ENCODE measurements at places on chromosomes 1 and 21.

- no peak for DNase-seq
These were observed 584.8 kb downstream of the PLA2G4A start for GRCh38 chr1:187413405-187414169.

- no peak for DNase-seq
These were observed 11.1 kb downstream of the ADGRB2 start for GRCh38 chr1:31752952-31753475.

GRCh38 chr1:153533689-153534201 is 2.0 kb downstream of the S100A6 start:
- DNase-seq: peak; percentile 47

DNA sequence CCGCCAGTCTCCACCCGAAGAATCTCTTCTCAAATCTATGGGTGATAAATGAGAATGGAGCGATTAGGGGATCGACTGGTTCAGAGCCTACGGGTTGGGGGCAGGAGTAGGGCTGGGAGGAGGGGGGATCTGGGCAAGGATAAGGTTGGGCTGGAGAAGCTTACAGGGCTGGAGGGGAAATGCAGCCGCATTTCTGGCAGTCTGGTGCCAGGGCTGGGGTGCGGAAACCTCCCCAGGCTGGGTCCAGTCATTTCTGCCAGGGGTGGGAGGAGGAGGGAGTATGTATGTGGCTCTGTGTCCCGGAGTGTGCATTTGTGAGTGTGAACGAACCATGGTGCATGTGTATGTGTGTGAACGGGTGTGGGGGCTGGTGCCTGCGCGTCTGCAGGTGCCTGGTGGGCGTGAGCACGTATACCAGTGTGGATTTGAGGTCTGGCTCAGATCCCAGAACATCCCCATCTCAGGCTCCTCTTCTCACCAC is 10.2 kb downstream of the C1orf216 start:
- DNase-seq: no peak

DNA sequence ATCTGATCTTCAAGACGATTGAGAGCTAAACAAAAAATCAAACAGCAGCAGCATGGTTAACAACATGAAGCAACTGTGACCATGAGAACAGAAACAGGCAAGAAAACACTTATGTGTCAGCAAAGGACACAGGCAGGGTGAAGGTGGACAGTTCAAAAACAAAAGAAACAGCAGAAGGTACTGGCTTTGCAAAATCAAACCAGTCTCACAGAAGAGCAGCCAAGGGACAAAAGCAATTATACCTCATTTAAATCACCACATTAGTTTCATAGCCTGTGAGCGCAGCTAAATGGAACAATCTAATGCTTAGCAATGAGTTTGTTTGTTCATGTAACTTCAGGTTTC is 59.1 kb downstream of the CAPN2 start:
- DNase-seq: no peak

DNA sequence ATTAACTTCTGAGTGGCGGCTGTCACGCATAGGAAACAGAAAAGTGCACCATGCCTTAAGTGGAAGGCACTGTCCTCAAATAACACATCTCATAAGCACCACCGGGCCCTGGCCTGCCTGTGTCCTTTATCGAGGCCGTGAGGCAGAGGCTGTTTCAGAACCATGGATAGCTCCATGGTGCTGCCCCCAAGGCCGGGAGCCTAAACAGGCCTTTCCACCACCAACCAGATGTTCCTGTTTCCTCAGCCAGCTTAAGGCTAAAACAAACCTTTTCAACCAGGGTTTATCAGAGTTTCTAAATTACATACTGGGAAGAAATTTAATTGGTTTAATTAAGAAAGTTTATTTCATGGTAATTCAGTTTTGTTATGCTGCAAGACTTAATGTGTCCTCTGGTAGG is 114.4 kb downstream of the DMRTA2 start:
- DNase-seq: no peak

DNA sequence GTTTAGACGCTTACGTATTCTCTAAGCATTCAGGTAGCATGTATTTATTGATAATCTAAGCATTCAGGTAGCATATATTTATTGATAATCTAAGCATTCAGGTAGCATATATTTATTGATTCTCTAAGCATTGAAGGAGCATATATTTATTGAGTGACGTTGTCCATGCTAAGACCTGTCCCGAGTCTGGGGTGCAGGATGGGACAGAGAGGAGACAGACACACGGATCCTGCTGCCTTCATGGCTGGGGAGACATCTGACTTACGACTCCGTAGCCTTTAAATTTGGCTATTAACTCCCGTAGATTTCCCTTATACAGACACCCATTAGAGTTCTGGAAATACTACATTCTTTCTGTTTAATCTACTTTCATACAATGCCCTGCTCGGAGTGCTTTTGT is 982 bp downstream of the SCCPDH start:
- DNase-seq: no peak

GRCh38 chr1:45326627-45327623 is at the start of gene HPDL:
HPDL (plus strand) TSS chr1:45326895; CDS start chr1:45327149, 254 bp downstream.
- no peak for DNase-seq

GRCh38 chr1:156123356-156124196 is 9.1 kb downstream of the LMNA start:
- DNase-seq: no peak

DNA sequence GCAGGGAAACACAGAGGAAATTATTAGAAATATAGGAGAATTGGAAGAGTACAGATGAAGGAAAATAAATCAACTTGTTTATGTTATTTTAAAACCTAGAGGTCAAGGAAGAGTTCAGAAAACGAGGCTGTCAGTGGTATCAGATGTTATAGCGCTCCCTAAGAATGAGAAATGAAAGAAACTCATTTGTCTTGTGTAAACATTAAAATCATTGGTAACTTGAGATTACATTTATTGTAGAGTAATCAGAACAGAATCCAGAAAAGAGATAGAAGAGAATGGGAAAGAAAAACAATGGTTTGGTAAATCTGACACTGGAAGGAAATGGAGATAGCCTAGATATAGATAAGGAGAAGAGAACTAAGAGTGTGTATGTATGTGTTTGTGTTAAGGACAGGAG is 106.4 kb downstream of the ATF6 start:
- no peak for DNase-seq

GRCh38 chr1:160282807-160283206 is 2.1 kb downstream of the PEX19 start:
- DNase-seq: no peak

DNA sequence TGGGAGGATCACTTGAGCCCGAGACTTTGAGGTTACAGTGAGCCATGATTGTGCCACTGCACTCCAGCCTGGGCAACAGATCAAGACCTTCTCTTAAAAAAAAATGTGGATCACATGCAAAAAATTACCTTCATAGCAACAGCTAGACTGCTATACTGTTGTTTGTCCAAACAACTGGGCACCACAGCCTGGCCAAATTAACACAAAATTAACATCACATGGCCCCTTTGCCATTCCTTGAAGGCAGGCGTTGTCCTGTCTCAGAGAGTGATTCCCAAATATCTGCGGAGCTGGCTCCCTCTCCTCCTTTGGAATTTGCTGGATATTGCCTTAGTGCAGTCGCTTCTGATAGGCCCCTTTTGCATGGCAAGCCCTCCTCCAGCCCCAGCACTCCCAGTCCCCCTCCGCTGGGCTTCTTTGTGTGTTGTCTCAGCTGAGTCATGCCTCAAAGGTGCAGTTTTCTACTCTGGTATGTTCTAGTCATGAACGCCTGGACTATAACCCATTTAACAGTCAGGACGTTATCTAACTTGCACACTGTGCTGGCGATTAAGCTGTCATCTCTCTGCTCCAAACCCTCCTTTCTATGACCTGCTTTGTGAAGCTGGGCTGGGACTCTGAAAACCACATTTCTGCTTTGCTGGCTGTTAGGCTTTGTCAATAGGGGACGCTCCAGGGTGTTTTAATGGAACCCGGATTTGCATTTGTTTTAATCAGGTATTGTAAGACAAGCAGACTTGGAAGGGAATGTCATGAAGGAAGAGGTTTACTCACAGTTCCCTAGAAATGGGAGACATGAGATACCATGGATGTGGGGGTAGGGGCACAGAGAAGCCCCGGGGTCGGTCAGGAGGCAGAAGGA is 20.1 kb upstream of the HPCAL4 start:
- DNase-seq: no peak

DNA sequence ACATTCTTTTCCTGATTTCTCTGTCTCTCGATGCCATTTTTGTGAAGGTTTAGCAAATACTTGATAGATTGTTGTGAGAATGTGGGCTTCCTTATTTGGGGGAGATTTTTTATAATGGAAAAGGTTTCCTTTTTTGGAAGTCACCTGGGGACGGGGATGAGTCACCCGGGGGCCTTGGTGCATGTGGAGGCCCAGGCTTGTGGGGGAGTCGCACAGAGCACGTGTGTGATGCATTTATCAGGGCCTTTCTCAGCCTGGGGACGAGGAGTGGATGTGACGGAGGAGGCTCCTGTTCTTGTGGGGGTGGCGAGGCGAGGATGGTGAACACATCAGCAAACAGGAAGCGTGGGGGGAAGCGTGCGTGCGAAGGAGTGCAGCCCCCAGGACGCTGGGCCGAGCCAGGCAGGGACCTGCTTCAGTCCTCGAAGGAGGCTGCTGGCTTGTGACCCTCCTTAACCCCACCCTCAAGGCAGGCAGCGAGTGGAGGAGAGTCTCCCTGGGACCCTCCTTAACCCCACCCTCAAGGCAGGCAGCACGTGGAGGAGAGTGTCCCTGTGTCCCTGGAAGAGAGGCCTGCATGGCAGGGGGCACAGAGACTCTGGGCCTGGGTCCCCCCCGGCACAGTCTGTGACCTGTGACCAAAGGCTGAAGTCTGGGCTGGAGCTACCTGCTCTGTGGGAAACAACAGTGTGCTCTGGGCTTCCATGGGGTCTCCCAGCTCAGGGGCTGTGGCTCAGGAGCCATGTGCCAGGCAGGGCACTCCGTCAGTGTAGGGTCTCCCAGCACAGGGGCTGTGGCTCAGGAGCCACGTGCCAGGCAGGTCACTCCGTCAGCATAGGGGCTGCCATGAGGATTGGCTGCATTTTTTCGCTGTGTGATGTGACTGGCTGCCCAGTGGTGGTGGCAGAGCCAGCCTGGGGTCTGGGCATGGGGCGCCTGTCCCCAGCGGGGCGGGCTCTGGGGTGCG is 57.2 kb downstream of the AGPAT3 start:
- no peak for DNase-seq

DNA sequence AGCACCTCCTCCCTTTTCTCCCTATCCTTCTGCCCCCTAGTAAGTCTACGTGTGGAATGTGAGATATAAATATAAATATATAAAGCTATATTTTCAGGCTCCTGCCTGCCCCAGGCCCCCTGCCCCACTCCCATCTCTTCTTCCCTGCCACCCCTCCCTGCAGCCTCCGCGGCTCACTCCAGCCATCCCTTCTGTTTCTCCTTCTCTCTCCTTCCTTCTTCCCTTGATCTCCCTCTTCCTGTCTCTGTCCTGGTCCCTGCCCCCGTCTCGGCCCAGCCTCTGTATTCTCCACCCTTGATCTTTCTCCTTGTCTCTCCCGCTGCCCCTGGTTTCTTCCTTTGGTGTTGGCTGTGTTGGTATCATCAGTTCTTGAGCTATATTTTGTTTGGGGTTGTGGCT is 23.2 kb downstream of the DMBX1 start:
- DNase-seq: no peak

- no peak for DNase-seq
These were observed 159.8 kb downstream of the GRIK3 start for GRCh38 chr1:36874271-36875060.

GRCh38 chr21:14541841-14542490 is 4.1 kb downstream of the SAMSN1 start:
- DNase-seq: no peak

DNA sequence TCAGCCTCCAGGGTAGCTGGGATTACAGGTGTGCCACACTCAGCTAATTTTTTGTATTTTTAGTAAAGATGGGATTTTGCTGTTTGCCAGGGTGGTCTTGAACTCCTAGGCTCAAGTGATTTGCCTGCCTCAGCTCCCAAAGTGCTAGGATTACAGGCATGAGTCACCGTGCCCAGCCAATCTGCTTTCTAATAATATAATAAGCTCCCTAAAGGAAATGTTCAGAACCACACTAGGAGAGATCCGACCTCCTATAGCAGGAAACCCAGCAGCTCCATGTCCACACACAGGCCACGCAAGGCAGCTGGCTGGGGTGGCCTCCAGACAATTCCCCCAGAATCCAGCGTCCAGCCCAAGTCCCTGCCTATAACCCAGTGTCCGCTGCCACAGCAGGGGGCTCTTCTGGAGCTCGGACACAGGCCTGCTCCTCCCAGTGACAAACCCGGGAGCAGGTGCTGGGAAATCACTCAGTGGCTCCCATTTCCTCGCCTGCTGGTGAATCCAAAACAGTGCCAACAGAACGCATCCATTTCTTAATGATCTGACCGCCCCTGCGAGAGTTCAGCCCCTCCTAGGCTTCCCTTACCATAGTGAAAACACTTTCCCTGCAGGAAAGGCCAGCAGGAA is 7.5 kb downstream of the RIPK4 start:
- no peak for DNase-seq

- no peak for DNase-seq
These were observed 64.4 kb downstream of the HMGB4 start for GRCh38 chr1:33928251-33928650.

GRCh38 chr1:173469656-173470055 is 7.5 kb upstream of the PRDX6 start:
- DNase-seq: no peak

GRCh38 chr1:32291145-32291707 is 657 bp upstream of the HDAC1 start:
- DNase-seq: no peak

DNA sequence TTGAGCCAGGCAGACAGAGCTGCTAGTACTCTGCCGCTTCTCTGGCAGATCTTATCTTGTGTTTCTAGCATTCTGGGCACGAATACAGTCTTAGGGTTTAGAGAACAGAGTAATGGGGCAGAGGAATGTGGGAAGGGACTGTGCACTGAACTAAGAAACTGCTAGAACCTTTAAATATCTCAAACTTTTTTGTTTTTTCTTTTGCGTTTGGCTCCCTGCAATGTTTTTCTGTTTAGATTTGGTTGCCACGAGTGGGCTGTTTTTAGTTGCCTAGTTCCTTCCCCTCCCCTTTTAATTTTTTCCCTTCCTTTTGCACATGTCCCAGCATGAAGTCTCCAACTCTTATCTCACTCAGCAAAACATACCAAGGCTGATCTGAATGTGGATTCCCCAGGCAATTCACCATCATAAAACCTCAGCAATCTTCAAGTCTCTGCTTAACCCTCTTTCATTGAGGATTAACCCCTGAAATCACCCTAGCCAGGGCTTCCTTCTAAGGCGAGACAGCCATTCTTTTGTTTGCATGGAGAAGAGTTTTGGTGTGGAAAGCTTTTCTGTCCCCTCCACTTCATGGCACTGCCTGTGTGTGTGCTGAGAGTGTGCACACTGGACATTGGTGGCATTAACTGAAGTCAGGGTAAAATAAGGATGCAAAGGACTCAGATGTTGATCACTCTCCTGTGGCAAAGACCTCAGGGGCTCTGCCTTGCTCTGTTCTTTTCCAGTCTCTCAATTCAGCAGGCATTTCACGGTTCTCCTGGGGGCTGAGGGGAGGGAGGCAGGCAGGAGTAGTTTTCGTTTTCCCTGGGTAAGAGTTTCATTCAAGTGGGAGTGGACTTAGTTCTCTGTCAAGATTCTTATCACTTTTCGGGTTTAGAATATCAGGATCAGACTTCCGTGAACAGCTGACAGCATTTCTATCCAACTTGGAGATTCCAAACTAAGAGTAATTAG is 2.8 kb upstream of the ATF3 start:
- no peak for DNase-seq

GRCh38 chr1:201556841-201557571 is 18.1 kb downstream of the NAV1 start:
- no peak for DNase-seq

GRCh38 chr1:180953291-180954004 is 40.8 kb downstream of the KIAA1614 start:
- DNase-seq: no peak

GRCh38 chr1:2290595-2291510 is 62.7 kb downstream of the SKI start:
- peak; percentile 70 for DNase-seq

Measured in glomerular endothelial cell (primary cell).